ENCODE measurements at places on chromosomes 6 and 20.

GRCh38 chr20:52093575-52093974, 98.0 kb downstream of the ZFP64 start:
- no peak for DNase-seq

GRCh38 chr6:46677314-46677654, 10.4 kb upstream of the TDRD6 start:
- DNase-seq = no peak

GRCh38 chr6:116411284-116411623, 40.5 kb downstream of the DSE start:
- no peak for DNase-seq

DNA sequence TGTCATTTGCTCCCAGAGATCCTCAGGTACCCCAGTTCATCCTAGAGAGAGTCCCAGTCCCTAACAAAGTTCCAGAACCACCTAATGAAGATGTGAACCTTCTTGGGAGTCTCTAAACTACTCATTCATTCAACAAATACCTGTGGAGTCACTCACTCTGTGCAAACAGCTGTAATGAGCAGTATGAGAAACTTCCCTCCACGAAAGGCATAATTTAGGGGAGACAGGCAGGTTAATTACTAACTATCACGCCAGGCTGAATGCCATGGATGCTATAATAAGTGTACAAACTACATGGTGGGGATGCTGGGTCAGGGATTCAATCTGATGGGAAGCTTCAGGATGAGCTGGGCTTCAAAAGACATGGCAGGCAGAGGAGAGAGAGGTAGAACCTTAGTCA, 70.1 kb upstream of the AFDN start:
- DNase-seq = no peak

- DNase-seq = peak; percentile 41
These were observed 14.7 kb downstream of the HLA-F start for GRCh38 chr6:29737707-29738630.

DNA sequence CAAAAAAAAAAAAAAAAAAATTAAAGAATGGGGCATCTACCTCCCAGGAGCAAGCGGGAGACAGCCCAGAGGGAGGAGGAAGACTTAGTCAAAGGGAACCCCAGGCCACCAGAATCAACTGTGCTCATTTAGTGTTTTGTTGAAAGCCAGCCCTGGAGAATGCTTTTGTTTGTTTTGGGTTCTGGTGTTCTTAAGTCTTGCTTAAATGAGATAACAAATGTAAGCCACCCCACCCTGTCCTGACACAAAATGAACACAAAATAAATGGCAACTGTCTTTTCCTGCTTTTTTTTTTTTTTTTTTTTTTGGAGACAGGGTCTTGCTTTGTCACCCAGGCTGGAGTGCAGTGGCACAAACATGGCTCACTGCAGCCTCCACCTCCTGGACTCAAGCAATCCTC, 165.0 kb upstream of the JARID2 start:
- DNase-seq = no peak

GRCh38 chr20:58774667-58775263, 75.9 kb downstream of the GNAS-AS1 start:
- DNase-seq = no peak

- no peak for DNase-seq
These were observed 24.7 kb upstream of the MRGBP start for GRCh38 chr20:62771396-62772102.

DNA sequence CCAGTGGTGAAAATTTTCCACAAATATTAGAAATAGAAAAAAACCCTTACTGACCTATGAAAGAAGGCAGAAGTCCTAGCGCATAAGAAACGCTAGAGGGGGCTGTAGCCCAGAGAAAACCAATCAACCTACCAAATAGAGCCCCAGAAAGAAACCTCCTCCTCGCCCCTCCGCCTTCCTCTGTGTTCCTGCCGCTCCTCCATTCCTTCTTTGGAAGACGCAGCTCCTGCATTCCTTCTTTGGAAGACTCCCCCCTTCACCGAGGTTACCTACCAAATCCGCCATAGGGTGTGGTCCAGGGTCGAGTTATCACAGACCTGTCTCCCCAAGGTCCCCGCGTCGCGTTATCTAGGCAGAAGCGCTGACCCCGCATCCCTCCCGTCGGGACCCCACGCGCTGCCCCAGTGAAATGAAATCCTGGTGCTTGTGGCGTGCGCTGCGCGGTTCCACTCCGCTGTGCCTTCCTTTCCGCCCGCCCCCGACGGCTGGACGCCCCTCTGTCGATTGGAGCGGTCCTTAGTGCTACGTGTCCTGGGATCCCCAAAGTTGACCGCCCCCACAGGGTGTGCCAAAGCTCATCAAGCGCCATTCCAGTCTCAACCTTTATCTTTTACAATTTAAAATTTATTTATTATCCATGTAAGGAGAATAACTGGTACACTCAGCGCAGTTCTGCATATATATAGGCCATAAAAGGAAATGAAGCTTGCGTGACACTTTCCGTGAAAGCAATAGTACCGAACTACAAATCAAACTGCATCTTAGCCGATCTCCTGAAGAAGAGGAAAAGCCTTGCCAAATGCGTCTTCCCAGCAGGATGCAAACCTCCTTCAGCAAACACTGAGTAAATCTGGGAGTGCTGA, 13.0 kb downstream of the RPP21 start:
- peak; percentile 33 for DNase-seq

DNA sequence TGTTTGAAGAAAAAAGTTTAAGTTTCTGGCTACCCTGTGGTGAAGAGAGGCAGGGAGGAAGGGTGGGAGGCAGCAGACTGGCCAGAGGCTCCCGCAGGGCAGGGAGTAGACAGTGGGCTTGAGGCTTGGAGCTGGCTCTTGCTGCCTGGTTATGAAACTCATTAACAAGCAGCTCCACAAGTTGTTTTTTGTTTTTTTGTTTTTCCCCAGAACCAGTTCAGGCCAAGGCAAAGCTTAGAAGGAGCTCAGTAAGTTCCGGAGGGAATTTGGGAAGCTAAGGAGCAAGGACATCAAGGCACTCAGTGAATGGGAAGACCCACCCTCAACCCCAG, 4.0 kb downstream of the DLL1 start:
- no peak for DNase-seq

DNA sequence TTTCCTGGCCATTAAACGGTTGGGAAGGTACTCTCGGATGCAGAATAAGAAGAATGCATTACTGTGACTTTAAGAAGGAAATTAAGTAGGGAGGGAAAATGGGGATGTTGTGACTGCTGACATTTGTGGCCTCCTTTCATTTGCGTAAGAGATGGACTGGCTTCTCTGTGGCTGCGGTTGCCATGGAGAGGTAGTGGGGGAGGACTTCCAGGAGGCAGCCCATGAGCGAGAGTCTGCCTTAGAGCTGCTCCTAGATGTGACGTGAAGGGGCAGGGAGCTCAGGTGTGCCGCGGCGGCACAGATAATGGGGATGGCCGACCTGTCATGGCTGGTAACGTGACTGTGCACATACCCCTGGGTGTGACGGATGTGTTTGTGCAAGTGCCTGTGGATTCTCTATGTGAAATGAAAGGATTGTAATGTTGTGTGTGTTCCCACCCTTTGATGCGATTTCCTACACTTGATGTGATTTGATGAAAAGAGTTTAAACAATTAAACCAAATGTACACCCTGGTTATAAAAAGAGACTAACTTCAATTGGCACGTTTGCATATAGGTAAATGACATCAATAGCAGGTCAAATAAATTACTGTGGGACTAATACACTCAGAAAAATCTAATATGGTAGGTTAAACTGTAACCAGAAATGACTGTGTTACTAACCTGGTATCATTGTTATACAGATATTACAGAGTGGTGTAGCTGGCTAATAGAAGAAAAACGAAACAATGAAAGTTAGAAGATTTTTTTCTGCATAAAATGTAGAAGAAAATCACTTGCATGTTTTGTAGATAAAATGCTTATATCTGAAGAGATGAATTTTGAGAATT, 48.9 kb downstream of the HIVEP1 start:
- peak; percentile 55 for DNase-seq

- DNase-seq = no peak
These were observed 19.5 kb downstream of the PNPLA1 start for GRCh38 chr6:36289281-36289878.

- no peak for DNase-seq
These were observed 141.0 kb downstream of the TFAP2C start for GRCh38 chr20:56769921-56770600.

- DNase-seq = no peak
These were observed 139.5 kb downstream of the C6orf58 start for GRCh38 chr6:127716465-127716864.

DNA sequence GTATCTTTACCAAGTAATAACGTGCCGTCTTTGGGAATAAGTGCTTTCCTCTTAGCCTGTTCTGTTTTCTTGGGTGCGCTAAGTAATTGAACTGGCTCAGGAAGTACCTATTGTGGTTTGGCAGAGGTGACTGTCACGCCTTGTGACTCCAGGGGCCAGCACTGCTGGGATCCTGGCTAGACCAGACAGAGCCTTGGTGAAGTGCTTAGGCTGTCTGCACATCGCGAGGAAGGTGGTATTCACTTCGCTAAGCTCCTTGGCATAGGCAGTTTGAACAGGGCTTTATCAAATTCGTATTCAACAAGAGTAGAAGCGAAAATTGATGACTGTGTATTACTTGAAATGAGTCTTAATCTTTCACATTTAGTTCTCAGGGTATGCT, 17.6 kb downstream of the PRDM1 start:
- no peak for DNase-seq

- no peak for DNase-seq
These were observed 215.9 kb downstream of the SLC24A3 start for GRCh38 chr20:19428324-19428723.

DNA sequence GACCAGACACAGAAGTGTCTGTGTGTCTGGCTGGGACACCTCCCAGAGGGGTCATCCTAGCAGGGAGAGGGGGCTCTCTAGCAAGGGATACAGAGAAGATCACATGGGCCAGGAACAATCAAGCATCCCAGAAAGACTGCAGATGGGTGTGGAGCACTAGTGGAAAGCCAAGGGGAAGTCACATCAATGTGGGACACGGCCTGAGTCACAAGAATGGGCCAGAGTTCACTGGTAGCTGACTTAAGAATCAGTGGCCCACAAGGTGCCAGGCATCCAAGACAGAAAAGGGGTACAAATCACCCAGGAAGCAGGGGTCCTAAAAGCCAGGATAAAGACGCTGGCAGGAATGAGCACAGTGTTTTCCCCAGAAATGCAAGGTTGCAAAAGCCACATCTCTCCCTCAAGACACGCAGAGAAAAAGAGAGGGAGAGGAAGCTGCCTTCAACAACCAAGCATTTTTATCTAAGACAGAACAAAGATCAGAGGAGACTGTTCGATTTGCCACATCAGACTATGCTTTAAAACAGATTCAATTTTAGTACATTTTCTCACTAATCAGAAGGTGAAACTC, 113.6 kb upstream of the DST start:
- no peak for DNase-seq

- no peak for DNase-seq
These were observed 320.1 kb upstream of the PRND start for GRCh38 chr20:4401601-4402000.

- DNase-seq = no peak
These were observed 9.5 kb downstream of the AHI1 start for GRCh38 chr6:135488023-135488422.

Data from activated CD4-positive, alpha-beta T cell treated with anti-CD3 and anti-CD28 coated beads, Interleukin-2, amount 50 U/mL, for 24 hours (primary cell).